ENCODE measurements at places on chromosomes 4 and X.
A peak's percentile ranks its signal among the peaks of the same experiment; 100 is the strongest.

DNA sequence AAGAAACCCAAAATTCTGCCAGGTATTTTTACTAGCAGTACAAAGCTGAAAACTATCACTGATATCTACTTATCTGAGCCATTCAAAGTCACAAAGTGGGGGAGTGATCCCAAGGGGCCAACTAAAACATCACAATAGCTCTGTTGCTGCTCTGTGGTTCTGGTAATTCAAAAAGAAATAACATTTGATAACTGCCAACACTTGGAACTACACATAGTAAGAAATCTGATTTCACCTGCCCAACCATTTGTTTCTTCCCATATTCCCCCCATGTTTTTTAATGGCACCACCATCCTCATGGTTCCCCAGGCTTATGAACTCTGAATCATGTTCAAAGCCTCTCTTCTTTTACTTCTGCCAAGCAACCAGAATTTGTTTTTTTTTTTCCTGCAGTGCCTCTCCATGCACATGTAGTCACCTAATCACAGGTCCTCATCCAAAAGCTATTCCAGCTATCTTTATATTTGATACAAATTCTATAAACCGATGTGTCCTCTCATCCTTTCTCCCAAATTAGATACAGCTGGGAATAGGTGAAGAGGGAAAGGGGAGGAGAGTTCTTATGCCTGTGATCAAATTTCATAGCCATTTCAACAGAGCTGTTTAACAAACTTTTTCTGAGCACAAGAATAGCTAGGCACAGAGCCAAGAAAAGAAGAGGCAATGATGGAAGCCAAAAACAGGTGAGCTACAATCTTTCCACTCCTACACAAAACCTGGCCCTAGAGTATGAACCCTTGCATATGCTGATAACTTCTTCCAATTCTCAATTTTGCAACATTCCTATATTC, 7.7 kb downstream of the AMMECR1 start:
- DNase-seq = no peak

DNA sequence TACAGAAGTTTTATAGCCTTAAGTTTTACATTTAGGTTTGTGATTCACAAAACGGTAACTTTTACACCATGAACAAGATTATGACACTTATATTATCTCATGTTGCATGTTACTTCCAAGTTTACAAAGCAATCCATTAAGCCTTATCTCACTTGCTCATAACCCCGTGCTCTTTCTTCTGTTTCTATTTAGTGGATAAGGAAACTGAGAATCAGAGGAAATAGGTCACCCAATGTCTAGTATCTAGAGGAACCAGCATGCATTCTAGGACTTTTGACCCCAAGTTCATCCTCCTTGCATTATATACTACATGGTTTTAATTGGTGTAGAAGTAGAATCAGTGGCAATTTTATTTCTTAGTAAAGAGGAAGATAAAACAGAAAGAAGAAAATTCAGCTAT, 67.0 kb upstream of the ANXA3 start:
- DNase-seq = no peak

DNA sequence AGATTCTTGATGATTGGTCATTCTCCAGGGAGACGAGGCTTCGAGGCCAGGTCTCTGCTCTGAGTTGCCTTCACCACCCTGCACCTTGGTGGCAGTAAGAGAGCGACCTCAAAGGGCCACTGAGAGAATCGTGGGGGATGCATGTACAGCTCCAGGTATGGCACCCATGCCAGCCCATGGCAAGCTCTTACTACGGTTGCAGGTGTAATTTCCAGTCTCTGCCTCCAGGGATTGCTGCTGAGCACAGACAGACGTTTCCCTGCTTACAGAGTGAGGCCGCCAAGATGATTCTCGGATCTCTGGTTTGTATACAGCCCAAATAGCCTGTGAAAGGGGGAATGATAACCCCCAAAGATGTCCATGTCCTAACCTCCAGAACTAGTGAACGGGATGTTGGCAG, 16.3 kb upstream of the DRD5 start:
- peak; percentile 38 for DNase-seq

DNA sequence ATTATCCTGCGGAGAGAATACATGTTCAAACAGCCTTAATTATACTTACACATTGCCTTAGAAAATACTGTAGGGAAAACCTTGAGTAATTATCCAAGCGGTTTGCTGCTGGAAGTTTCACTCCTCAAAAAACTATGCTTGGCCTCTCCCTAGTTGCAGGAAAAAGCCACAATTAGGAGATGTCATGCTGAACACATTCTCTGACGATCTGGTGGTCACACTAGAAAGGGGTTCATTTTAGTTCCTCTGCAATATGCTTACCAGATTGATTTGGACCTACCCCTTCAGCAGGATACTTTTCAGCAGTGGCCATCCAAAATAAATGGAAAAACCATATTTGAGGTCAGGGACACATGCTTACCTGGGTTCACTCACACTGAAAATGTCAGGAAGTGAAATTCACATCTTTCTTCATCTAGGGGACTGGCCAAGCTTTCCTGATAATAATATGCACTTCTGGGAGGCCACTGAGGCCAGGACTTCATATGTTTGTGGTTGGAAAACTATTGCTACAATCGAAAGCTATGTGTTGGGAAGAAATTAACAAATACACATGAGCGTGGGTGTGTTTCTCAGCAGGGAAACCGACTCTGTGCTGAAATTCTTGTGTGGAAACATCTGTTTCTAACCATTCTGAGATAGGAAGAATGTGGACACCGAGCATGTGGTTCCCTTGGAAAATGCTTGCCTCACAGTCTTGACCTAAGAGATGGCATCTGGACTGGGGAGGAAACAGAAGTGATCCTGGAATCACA, 68.8 kb downstream of the ATXN3L start:
- DNase-seq = no peak

GRCh38 chrX:15749642-15750610, 11.9 kb downstream of the CA5B start:
- no peak for DNase-seq

DNA sequence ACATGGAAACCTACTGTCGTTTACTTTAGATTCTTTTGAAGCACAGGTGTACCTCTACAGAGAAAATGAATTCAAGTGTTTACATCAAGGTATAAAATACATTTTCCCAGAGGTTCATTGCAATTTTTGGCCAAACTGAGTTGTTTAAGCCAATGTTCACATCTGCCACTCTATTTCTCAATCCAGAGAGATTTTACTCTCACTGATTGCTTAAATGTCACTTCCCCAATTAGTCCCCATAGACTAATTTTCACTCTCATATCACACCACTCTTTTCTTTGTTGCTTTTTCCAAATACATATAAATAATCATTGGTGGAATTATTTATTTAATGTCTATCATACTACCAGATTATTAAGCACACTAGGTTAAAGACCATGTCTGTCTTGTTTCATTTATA, 271.8 kb downstream of the PPP3CA start:
- no peak for DNase-seq

GRCh38 chr4:142278663-142279062, 567.4 kb downstream of the INPP4B start:
- DNase-seq = no peak

DNA sequence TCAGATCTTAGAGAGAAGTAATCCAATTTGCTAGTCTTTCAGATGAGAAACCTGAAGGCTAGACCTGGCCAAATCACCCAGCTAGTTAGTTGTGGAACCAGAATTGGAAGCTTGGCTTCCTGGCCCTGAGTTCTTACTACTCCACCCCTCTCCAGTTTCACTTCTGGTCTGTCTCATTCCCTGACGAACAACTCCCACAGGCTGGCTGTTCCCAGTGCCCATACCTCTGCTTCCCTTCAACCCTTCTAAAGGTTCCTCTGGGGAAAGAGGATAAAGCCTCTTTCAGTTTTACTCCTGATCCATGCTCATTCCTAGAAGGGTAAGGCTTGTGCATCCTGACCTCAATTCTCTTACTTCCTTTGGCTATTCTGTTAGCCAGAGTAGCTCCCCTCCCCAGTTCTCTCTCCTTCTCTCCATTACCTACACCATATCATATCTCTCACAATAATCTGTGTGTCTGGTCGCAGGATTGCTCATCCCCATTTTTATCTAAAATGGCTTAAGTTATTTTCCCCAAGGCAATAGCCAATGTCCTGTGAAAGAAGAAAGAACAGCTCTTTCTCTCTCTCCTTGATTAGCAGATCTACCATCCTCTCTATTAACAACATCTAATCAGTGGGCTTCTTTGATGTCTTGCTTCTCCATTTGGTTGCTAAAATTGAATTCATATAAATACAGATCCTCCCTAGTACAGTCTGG, 155.0 kb upstream of the MAOA start:
- no peak for DNase-seq

- no peak for DNase-seq
Measured at GRCh38 chrX:72630185-72630584, 57.5 kb upstream of the HDAC8 start.

GRCh38 chr4:17811078-17811603, 362 bp downstream of the NCAPG start:
- DNase-seq = no peak
